CD4-positive, alpha-beta T cell treated with Interleukin-12 subunit alpha and Interleukin-12 subunit beta, for 1 hour (primary cell): ENCODE measurements at places on chromosomes 16 and 17.
A peak's percentile ranks its signal among the peaks of the same experiment; 100 is the strongest.

DNA sequence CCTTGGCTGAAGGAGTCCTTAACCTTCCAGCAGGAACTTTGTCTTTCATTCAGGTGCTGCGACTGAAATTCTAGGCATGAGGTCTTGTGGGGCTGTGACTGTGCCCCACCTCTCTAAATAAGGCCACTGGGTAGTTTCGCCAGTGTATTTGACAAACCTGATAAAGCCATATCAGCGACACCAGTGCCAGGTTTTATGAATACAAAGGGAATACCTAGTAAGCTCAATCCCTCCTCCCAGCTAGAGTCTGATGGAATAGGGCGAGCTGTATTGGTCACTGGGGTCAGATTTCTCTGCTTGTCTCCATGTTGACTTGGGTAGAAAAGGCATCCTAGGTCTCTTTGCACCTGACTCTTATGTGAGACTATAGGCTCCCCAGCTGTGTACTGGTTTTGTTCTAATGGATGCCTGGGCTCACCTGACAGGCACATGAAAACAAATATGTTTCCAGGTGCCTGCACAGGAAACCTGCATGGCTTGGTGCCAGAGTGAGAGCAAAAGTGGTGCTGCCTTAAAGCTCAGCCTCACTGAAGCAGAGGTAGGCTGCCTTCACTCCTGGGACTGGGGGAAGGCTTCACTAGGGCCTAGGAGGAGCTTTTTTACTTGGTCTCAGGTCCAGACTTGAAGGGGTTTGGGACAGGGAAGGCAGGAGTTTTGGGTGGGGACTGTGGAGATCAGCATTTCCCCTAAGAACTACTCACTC is 8.3 kb downstream of the SLC7A6 start:
- DNase-seq: peak; percentile 65

DNA sequence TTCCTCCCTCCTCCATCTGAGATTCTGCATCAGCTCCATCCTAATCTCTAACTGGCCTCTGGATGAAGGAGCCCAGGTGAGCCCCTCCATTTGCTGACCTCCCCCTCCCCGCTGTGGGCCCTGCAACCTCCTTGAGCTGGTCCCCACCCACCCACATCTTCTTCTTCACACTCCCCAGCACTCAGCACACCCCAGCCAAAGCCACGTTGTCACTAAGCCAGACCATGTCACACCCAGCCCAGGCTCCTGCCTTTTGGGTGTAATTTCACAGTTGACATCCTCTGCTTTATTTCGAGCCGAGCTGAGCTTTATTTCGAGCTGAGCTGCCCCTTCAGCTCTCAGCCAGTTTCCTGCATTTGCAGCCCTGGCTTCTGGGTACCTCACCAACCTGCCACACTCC is 282.7 kb upstream of the TNRC6C start:
- no peak for DNase-seq

DNA sequence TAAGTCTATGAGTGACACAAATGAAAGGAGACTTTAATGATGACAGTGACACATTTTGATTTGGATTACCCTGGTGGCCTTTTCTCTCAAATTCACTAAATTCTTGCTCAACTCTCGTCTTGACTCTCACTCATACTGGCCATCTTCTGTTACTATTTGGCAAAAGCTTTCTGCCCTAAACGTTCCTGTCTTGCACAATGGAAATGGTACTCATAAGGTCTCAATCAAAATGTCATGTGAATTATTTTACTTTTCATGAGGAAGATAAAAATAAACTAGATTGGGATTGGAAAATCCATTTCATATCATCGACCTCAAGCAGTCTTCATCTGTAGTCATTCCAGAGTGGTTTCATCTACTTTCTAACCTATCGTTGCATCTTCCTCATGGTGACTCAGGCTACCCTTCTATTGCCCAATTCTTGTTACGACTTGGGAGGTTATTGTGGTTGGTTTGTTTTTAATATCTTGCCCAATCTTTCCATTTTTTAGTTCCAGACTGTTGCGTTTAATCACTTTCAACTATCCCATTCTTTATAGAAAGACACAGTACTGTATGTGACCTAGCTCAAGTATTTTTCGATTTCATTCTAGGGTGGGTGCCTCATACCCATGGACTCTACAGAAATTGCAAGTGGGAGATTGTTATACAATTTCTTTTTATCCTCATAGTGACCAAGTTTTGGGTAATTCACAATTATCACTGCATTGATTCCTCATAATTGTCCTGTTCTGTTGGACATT is 317.2 kb upstream of the KCNJ16 start:
- no peak for DNase-seq

DNA sequence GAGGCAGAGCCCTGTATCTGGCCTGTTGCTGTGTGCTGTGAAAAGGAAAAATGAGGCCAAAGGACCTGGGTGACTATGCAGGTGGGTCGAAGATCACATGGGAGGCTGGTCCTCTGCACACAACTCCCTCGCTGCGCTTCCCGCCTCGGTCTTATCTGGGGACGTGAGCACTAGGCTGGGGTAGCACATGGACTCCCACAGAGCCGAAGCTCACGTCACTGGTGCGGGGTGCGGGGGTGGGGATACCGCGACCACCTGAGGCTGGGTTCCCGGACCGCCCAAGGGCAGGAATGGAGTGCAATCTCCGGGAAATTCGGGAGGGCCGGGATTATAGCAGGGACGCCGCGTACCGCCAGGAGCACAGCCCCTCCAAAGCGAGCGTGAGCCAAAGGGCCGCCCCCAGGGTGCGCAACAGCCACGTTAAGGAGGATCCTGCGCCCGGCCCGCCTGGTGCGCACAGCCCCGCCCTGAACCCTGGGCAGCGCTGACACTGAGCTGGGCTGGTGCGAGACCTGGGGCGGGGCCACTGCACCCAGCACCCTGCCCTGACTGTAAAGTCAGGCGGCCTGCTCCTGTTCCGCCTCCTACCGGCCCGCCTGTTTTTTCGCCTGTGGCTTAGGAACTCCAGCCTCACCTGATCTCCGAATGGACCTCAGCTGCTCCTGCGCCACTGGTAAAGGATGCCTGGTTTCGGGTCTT is 4.8 kb downstream of the MT1A start:
- DNase-seq: peak; percentile 81

- no peak for DNase-seq
These were observed 19.1 kb downstream of the CUEDC1 start for GRCh38 chr17:57935833-57936807.

GRCh38 chr17:917941-918740 is 61.4 kb downstream of the NXN start:
- no peak for DNase-seq

DNA sequence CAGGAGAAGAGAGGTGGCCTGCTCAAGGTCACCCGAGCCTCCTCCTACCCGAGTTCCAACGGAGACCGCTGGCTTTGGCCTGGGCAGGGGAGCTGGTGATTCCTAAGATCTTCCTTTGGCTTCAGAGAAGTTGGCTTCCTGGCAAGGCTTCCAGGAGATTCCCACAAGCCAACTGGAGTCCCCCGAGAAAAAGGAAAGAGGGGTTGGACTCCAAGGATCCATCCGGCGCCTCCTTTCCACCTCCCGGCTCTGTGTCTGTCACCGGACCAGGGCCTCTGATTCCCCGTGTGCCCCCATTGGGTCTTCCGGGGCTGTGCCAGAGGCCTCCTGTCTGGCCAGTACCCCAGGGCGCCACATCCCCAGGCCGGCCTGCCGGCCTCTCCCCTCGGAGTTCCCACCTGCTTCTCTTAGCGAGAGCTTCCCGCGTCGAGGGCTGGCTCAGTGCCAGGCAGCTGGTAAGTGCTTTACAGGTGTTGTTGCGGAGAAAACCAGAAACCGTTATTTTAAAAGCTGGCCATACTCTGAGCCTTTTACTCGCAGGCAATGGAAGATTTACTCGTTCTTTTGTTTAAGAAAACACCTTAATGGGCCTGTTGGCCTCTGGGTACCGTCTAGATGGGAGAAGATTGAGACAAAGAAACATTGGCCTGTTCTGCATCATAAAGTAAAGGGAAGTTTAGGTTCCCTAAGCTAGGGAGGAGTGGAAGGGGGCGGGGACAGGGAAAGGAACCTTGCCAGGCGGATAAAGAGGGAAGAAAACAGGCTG is 258.4 kb upstream of the SDK2 start:
- DNase-seq: no peak
